Suppressor macrophage (primary cell): ENCODE measurements at places on chromosomes 16 and 17.

DNA sequence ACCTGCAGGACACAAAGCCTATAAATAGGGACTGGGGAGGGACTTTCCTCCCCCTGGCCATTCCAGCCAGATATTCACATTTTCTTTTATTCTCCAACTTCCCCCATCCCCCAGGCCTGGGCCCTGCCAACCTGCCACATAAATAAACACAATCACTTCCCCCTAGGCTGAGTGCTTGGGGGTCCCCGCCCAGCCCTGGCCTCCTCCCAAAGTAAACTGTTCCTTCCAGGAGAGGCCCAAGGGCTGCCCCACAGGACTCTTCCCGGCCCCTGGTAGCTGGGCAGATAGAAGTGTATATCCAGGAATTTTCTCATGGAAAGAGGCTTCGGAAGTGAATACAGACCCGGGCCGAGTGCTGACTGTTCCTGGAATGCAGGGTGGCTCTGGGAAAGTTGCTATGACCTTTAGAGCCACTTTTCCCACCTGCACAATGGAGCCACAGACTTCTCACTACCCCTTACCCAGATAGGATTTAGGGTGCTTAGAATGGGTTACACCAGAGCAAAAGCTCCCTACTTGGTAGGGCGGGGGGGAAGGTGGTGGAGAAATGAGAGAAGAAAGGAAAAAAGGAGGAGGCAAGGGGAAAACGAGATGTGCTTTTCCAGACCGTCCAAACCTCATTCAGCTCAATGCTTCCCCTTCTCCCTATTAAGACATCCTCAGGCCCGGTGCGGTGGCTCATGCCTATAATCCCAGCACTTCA lies 8.5 kb downstream of the CSF3 start:
- no peak for DNase-seq

GRCh38 chr16:71537643-71538042 lies 11.4 kb downstream of the CHST4 start:
- peak; percentile 63 for DNase-seq

DNA sequence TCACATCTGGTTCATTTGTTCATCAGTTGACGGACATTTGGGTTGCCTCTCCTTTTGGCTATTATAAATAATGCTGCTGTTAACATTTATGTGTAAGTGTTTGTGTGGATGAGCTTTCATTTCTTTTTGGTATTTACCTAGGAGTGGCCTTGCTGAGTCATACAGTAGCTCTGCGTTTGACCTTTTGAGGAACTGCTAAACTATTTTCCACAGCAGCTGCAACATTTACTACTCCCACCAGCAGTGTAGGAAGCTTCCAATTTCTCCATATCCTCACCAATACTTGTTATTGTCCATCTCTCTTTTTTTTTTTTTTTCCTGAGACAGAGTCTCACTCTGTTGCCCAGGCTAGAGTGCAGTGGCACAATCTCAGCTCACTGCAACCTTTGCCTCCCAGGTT lies 20.7 kb upstream of the PLCG2 start:
- peak; percentile 76 for DNase-seq

GRCh38 chr17:17661834-17662385 lies 19.3 kb upstream of the RAI1 start:
- DNase-seq = peak; percentile 49

DNA sequence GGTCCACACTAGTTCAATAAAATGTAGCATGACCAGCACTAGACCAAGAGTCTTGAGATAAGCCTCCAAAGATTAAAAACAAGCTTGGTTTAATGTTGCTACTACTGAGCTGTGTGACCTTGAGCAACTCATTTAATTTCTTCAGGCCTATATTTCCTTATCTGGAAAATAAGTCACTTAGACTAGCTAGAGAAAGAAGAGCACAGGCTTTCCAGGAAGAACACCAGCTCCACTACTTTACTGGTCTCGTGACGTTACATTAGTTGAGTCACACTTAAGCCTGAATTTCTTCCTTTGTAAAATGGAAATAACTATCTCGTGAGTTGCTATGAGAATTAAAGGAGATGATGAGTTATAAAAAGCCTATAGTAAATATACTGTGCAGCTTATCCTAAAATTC lies 5.4 kb downstream of the HELZ start:
- no peak for DNase-seq

DNA sequence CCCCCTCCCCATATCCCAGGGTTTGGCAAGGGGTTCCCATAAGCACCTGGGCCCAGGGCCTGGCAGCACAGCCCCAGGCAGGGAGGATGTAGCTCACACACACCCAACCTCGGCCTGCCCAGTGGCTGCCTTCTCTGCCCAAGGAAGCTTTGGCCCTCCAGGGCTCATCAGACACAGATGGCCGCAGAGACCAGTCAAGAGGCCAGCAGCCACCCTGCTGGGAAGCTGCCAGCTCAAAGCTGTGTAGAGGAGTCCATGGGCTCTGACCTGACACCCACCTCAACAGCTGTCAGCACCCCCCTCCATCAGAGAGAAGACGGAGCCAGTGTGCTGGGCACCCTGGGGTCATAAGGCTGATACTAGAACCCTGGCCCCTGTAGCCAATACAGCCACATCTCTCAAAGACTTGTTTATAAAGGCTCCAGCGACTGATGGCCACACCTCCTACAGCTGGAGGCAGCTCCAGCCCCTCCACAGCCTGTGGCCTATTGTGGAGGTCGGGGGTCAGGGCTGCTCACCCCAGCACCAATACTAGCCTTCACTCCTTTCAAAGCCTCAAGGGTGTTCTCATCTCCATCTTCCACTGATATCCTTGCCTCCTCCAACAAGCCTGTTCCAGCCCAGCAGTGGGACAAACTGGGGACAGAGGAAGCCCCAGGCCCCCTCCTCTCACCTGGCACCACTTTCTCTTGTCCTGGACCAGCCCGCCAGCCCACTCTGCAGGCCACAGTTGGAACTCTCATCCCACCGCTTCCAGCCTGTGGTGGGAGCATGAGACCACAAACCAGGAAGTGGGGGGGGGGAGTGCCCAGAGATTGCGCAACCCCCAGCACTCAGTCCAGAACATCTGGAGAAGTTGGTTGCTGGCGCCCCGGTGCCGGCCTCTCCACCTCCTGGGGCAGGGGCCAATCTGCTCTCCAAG lies 2.2 kb upstream of the MPG start:
- DNase-seq = peak; percentile 84
